ENCODE measurements at places on chromosomes 3 and 15.

GRCh38 chr15:92153620-92154019 lies 240.1 kb upstream of the ST8SIA2 start:
- no peak for DNase-seq

DNA sequence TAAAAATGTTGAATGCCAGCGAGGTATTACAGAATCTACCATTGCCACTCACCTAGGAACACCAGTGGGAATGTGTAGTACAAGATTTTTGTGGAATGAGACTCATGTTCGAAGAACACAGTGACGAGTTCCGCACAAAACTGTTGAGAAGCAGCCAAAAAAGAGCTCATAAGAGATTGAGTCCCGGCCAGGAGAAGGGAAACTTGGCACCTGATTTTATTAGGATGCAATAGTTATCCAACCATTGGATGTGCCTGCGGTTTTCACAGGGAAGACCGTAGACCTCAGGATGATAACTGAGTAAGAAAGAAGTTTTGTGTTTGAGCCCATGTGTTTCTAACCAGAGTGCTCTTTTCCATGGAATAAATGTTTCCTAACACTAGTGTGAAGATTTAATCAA lies 88.9 kb downstream of the PTPRG start:
- DNase-seq = no peak

DNA sequence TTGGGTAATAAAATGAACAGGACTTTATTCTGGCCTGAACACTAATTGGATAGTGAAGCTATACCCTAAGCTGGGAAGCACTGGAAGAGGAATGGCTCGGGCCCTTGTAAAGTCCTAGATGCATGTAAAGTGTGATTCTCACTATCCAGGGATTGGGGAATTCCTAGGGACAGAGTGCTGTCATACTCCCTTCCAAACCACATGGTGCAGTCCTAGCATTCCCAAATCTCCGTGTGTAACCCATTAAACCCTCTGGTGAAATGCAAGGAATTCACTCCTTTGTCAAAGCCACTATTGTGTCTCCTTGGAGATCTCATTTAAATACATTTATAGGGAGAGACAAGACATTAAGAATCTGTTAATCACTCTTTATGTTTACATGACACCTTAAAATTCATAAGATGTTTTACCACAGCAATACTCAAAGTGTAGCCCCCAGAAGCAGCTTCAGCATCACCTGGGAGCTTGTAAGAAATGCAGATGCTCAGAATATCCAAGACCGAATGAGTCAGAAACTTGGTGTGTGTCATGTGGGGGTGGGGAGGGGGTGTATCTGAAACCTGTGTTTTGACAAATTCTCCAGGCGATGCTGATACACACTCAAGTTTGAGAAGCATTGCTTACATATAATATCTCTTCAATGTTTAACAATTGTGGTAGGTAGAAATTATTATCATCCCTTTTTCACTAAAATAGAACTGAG lies 121.8 kb upstream of the NPHP3 start:
- no peak for DNase-seq

- no peak for DNase-seq
Observed at GRCh38 chr15:80998251-80998650, 2.5 kb upstream of the TLNRD1 start.

- DNase-seq = no peak
Observed at GRCh38 chr3:40336511-40337135, 27.1 kb downstream of the EIF1B start.

DNA sequence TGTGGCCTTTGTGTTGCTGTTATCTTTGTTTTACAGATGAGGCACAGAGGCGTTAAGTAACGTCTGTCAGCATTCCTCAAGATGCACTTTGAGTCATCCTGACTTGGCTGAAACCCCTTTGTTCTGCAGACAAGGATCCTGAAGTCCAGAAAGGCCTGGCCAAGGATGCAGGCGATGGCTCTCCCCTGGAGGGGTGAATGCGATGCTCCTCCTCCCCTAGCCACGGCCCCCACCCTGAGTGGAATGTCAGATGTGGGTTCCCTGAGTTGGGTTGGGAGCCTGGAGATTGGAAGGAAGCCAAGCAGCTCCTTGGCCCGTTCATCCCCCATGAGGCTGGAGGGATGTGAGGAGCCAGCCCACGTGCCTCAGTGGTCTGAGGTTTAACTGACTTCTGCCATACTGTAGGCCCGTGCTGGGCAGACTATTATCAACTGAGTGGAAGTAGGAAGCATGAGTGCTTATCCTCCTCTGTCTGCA lies 43.3 kb downstream of the POMGNT2 start:
- no peak for DNase-seq

GRCh38 chr15:74157868-74158827 lies 15.4 kb upstream of the ISLR start:
- DNase-seq = no peak

- DNase-seq = no peak
Observed at GRCh38 chr3:189744235-189744634, 113.0 kb downstream of the TP63 start.

- no peak for DNase-seq
Observed at GRCh38 chr15:47587940-47588802, 129.1 kb upstream of the SEMA6D start.

DNA sequence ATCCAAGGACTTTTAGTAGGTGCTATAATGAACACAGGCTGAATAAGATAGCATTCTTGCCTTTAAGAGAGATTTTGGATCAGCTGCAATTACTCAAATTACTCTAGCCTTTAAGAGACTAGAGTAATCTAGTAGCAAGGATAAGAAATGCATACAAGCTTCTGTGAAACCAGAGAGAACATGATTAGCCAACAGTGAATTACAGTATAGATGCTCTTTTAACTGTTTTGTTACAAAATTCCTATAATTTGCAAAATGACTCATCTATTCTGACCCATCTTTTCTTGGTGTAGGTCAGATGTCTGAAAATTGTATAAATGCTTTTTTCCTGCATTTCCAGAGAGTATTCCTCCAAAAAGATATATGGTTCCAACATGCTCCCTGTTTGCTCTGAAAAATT lies 66.9 kb downstream of the CEP63 start:
- no peak for DNase-seq

DNA sequence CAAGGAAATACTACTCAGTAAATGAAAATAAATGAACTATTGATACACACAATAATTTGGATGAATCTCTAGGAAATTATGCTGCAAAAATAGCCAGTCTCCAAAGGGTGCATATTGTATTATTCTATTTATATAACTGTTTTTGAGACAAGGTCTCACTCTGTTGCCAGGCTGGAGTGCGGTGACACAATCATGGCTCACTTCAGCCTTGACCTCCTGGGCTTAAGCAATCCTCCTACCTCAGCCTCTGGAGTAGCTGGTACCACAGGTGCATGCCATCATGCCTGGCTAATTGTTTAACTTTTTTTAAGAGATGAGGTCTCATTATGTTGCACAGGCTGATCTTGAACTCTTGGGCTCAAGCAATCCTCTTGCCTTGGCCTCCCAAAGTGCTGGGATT lies 12.5 kb downstream of the KLHDC8B start:
- no peak for DNase-seq

GRCh38 chr3:9045371-9045770 lies 82.1 kb upstream of the RAD18 start:
- no peak for DNase-seq

GRCh38 chr3:185362850-185363661 lies at the start of gene MAP3K13:
Gene MAP3K13, plus strand, starts transcription at chr3:185363136. Its CDS starts 65,446 bp downstream, at chr3:185428582.
- DNase-seq = no peak

GRCh38 chr15:96345560-96346399 lies 15.3 kb downstream of the NR2F2 start:
- DNase-seq = no peak

DNA sequence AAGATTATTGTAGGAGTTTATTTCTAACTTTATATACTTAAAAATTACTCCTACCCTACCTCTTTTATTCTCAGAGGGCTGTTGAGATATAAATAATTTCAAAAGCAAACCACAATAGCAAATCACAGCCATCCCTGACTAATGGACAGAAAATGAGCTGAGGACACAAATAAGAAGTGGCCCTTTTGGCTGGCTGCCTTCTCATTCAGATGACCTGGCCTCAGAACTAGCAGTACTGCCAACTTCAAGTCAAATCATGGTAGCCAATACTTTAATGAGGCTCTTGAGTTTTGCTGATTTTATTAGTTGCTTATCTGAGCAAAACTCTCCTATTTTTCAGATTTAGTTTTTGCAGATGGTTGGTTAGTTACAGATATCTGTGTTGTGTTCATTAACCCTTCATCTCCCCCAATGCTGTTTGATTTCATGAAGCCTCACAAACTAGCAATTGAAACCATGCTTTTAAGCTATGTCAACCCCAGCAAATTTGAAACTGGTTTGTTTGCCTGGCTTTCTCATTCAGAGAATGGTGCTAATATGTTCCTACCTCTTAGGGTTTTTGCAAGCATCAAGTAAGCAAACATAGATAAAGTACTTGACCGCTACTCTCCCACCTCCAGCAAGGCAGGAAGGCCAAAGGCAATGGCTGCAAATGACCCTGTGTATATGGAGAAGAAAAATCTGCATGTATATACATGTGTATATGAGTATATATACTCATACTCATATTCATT lies 73.4 kb upstream of the HACD2 start:
- DNase-seq = no peak

DNA sequence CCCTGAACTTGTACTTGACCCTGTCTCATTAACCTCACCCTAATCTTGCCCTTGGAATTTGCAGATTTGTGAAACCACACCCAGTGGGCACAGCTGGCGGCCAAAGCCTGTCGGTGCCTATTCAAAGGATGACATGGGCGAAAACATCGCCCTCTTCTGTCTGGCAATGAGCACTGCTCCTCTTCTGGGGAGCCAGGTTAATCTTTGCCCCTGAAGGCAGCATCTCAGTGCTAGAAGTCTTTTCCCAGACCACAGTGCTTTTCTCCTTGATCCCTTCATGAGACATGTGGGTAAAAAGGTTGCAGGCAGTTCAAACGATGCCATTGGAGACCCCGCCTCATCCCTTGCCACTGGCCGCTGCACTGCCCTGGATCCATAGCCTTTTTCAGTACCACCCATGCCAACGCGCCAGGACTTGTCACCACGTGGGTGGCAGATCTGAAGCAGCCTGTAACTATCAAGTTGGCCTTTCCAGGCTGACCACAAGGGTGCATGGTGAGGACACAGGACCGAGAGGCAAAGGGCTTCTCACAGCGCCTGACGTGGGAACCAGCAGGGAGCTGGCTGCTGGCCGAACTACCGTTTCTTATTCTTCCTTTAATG lies 6.5 kb upstream of the DNASE1L3 start:
- peak; percentile 20 for DNase-seq

DNA sequence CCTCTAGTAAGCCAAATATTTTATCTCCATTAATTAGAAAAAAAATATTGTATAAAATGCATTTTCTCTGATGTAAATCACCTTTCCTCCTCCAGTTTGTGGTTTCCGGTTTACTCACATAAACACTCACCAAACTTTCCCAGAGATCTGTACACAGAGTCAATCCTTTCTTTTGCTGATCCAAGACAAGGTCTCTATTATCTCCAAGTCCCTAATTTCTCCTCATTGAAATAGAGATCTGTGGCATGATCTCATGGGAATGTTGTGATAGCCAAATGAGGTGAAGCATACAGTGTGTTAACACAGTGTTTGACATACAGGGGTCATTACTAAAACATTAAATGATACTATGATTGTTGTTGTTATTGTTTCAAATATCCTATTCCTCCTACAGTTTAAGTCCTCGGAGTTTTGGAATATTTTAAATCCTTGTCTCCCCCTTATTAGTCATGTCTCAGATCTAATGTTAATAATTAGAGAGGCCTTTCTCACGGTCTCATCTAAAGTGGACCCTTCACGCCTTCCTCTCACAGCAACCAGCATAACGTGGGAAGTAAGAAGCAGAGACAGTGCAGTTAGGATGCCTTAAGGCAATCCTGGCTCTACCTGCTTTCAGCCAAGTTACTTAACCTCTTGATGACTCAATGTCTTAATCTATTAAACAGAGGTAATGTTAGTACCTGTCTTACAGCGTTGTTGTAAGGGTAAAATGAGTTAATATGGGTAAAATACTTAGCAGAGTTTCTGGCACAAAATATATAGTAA lies 333.3 kb downstream of the GRM7 start:
- no peak for DNase-seq

- DNase-seq = no peak
Observed at GRCh38 chr15:85312929-85313331, 67.5 kb upstream of the AKAP13 start.

DNA sequence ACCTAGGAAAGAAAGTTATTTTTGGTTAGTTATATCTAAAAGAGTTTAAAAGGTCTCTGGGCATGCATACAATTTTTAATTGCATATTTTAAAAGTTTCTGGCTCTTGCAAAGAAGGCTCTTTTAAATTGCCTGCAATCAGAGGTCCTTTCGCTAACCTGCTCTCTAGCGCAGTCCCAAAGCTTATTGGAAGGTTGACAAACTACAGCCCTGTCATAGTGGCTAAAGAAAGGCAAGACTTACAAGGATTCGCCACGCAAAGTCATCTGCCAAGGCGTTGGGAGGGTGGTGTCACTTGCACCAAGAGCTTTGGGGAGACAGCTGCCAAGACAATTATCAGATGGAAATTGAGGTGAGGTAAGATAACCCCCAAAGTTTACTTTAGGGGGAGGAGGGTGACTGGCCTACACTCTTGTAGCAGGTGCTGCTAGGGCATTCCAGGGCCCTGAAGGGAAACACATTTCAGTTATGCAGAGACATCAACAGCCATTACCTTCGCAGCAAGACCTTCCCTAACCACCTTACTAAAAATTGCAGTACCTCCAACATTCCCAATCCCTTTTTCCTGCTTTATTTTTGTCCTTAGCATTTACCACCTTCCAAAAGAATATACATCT lies 606.2 kb downstream of the MAGI1 start:
- no peak for DNase-seq

DNA sequence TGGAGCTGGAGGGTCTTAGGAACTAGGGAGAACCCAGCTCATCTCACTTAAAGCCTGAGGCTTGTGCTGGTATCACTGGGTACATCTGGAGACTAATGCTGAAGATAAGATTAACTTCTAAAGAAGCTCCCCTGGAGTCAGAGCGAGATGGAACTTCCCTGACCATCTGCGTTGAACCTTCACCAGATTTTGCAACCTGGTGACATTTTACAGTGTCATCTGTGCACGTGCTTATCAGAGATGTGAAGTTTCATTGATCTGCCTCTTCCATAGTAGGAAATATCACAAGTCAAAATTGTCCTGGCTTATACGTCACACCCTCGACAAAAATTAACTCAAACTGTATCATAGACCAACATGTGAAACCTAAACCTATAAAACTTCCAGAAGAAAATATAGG lies 395.5 kb downstream of the SHQ1 start:
- no peak for DNase-seq

DNA sequence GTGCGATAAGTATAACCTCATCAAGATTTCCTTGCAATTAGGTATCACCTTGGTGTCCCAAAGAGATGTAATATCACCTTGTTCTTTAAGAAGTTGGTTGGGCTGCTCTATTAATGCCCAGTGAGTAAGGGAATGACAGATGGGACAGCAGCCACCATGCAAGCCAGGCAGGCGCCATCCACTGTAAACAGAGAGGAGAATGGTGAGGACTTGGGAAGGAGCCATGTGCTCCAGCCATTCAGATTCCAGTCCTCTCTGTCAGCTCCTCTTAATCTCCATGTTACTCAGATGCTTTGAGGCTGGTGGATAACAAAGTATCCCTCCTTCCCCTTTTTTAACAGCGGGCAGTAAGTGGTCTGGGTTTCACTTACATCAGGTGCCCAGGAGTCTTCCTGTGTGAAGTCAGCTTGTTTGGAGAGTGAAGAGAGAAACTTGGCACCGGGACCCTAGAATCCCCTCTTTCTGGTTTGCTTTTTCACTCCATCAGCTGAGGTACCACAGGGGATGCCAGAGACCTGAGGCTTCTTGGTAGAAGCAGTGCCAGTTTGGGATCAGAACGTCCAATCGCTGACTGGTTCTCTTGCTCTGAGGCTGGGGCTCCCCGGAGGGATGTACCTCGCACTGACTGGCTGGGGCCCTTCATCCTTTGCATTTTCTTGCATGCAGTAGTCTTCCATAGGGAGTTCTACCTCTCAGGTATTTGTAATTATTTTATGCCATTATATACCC lies 29.5 kb downstream of the SLCO3A1 start:
- DNase-seq = no peak

Data from stimulated activated CD8-positive, alpha-beta memory T cell treated with anti-CD3 and anti-CD28 coated beads, Interleukin-4, amount 100 ng/mL, for 1 hour (primary cell).